ENCODE measurements at places on chromosomes 3 and 15.

DNA sequence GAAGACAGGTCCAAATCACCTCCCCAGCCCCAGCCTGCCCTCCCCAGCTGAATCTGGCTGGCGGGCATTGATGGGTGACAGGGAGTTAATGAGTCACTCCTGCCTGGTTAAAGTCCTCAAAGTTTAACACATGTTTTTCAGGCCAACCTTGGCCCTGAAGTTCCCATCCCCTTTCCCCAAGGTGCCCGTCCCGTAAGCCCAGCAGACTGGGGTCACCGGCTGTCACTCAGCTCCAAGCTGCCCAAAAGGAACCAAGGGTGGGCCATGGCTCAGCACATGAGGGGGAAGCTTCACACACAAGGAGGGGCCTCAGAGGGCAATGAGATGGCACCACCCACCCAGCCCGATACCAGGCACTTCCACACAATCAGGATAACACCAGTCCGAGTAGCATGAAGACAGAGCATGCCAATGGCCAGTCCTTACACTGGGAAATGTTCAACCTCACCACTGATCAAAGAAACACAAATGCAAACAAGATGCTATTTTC is 10.2 kb upstream of the KLF15 start:
- peak; percentile 58 for DNase-seq

GRCh38 chr15:25670621-25671020 is 192.5 kb downstream of the ATP10A start:
- DNase-seq, result no peak

GRCh38 chr3:197692641-197693040 is 44.1 kb downstream of the RUBCN start:
- no peak for DNase-seq

DNA sequence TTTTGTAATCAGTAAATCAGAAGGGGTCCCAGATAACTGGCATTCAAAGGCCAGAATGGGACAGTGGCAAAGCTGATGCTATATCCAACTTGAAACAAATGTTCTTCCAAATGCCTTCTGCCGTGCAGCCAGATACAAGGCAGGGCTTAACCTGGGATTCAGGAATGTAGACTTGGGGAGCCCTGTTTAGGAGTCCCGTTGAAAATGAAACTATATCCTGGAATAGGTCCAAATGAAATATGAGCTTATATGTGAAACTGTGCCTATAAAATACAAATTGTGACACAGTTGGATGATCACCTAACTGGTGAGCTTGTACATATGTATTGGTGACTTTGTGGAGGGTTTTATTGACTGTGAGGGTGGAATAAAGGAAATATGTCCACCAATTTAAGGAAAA is 28.7 kb downstream of the FRMD4B start:
- DNase-seq, result no peak

- DNase-seq, result no peak
Measured at GRCh38 chr15:50260969-50261496, 4.5 kb downstream of the HDC start.

DNA sequence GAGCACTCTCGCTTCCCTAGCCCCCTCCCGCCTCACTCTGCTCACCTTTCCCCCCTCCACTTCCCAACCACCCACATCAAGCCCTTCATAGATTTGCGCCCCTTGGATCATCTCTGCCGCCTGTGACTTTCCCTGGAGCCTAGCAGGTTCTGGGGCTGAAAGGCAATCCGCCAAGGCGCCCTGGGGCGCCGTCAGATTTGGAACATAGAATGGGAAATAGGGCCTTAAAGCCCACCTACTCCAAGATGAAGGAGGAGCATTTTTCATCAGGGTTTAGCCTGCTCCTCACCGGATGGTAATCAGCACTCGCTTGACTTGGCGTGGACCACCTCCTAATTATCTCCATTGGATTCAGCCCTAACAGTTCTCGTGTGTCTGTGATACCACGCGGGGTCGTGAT is 1.3 kb downstream of the CPNE4 start:
- no peak for DNase-seq

DNA sequence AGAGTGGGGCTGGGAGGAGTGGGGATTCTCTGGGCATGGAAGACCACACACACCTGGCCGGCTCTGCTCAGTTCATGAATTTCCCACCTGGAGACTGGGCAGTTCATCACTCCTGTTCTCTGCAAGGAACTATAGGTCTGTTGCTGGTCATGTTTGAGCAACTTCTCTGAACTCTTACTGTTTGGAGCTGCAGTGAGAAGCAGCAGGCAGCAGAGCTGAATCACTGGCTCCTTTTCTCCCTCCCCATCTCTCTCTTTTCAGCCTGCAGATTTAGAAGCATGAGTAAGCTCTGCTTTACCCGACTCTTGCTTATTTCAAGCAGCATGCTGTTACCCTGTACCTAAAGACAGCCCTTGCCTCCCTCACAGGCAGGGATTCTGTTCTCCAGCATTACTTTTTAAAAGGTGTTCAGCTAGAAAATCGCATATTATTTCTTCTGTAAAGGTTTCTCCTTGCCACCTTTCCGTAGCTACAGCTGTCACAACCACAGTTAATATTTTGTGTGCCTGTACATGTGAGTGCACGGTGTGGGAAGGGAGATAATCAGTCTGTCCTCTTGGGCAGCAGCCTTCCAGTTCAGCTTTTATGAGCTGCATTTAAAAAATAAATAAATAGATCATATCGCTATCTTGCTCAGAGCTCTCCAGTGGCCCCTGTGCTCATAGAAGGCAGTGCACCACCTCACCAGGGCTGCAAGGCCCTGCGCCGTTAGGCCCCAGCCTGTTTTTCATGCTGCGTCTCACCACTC is 131.6 kb downstream of the CHCHD6 start:
- peak; percentile 30 for DNase-seq

GRCh38 chr3:16174389-16174788 is at the start of gene GALNT15:
TSS of gene GALNT15 (plus strand) at chr3:16174680. CDS start at chr3:16175152, 472 bp downstream.
- no peak for DNase-seq

GRCh38 chr15:39177561-39177960 is 403.3 kb upstream of the THBS1 start:
- DNase-seq, result no peak

GRCh38 chr15:58392611-58393161 is 39.1 kb upstream of the LIPC start:
- no peak for DNase-seq

GRCh38 chr3:14467814-14468620 is 65.6 kb downstream of the SLC6A6 start:
- peak; percentile 23 for DNase-seq

DNA sequence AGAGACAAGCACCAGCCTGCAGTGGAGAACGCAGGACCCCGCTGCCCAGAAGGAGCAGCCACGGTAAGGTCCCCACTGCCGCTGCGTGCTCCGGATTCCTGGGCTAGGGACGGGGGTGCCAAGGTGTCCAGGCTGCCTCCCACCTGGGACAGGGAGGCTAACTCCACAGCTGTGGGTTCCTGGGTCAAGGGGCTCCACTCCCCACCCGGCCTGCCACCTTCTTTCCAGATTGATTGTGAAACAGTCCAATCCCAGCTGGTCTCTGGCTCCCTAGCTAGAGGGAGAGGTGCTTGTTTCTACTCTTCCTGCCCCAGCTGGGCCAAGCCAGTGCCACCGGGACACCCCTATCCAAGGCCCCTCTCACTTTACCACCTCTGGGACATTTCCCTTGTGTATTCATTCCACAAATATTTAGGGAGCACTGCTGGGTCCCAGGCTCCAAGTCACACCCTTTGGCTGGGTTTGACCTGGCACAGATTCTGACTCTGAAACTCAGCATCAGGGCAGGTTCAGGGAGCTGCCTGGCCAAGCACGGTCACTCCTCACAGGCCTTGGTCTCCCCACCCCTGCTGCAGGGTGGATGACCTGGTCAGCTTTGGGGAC is 1.9 kb downstream of the PAK6 start:
- no peak for DNase-seq

Measured in ACHN (cell line).